ENCODE measurements at places on chromosomes 2 and 18.

DNA sequence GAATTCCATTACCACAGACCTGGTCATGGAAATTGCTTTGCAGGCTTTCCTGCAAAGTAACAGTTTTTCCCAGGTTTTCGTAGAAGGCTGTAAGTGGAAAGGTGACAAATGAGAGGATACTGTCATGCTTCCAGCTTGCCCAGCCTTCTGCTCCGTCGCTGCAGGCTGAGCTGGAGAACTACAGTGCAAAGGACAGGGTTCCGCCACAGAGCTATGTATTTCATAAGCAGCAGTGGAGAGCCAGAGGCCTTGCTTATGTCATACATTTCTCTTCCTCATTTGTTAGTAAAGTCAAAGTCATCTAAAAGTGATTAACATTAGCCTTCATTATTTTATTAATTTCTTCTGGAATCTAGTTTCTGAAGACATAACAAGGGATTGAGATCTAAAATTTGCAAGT is 72.9 kb upstream of the RBM44 start:
- no peak for DNase-seq

DNA sequence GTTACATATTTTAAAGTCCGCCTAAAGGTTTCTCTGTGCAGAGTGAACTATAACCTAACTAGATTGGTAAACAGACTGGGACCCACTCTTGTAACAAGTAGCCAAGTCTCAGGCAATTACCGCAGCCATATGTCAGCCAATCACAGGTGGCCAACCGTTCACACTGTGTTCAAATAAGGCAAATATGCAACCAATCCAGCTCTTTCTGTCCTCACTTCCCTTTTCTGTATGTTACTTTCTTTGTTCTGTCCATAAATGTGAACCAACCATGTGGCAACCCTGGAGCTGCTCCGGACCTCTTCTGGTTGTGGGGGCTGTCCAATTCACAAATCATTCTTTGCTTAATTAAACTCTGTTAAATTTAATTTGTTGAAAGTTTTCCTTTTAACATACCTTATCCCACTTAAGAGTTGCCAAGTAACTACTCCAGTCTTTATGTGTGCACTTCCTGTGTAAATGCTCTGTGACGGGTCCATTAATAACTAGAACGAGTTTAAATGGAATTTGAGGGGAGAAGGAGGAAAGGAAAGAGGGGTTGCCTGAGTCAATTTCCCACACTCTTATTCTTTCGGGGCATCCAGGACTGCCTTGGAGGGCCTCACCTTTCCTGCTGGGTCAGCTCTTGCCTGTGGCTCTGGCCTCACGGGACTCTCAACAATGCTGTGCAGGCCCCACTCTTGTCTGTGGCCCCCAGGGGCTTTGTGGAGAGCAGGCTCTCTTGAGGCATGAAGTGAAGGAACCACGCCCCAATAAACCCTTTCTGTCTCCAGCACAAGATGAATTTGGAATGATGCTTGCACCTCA is 6.6 kb upstream of the RPL37A start:
- DNase-seq = no peak

GRCh38 chr18:29488617-29489016 is 1311.7 kb upstream of the CDH2 start:
- no peak for DNase-seq

DNA sequence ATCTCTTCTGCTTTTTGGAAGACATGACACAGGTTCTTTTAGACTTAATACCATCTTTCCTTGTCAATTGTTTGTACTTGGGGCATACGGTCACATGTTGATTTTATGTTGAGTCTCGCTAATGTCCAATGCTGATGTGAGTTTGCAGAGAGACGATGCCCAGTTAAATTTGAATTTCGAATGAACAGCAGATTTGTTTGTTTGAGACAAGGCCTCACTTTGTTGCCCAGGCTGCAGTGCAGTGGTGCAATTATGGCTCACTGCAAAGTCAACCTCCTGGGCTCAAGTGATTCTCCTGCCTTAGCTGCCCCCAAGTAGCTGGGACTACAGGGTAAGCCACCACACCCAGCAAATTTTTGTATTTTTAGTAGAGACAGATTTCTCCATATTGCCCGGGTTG is 473.5 kb downstream of the RIT2 start:
- no peak for DNase-seq

DNA sequence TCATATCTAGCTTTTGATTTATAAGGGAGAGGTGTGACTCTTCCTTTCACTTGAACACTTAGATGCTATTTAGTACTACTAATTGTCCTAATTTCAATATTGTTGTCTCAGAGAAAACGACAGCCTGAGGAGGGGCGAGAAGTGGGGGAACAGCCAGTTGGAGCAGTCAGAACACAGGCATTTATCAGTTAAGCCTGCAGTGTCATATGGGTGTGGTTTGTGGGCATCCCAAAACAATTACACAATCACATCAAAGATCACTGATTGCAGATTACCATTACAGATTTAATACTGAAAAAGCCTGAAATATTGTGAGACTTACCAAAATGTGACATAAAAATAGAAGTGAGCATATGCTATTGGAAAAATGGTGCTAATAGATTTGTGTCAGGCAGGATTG is 15.8 kb downstream of the TMEM131 start:
- DNase-seq = no peak

GRCh38 chr18:79583984-79584401 is 95.6 kb upstream of the CTDP1 start:
- DNase-seq = no peak

- peak; percentile 23 for DNase-seq
These were observed 47.2 kb upstream of the ZNG1B start for GRCh38 chr2:113390124-113390849.

GRCh38 chr2:217801711-217802110 is 201.1 kb downstream of the TNS1 start:
- no peak for DNase-seq

GRCh38 chr2:162111958-162112850 is 38.2 kb upstream of the DPP4 start:
- DNase-seq = no peak

GRCh38 chr2:108182489-108182888 is 57.3 kb upstream of the SULT1C3 start:
- DNase-seq = no peak

DNA sequence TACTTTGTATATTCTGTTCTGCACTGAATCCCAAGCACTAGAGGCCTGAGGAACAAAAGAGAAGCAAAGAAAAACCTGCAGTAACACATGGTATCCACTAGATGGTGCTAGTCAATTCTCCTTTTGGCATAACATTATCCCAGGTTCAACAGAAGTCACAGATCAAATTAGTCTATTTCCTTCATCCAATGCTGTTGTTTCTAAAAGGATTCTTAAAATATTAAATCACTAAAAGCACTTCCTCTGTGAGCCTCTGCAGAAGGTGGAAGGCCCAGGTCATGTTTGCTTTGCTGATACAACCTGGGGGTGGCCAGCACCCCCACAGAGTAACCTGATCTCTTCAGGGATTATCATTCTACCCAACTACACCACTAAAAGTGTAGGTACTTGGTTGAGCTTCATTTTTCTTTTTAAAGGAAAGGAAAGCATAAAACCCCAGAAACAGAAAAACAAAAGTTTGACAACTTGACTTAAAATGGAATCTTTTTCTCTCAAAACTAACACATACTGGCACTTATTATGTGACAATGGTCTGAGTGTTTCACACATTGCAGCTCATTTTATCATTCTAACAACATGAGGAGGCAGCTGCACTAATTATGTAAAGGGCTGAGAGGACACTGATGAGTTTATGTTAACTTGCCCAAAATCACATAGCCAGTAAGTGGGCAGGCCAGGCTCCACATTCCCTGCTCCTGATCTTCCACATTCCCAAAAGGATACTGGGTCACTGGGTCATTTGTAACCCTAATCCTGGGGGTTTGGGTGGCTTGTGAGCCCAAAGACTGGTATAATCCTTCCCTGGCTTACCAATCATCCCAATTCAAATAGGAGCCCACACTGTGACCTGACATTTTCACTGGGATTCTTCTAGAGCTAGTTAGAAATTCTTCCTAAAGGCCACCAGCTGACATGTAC is 66.8 kb upstream of the DNER start:
- DNase-seq = no peak

DNA sequence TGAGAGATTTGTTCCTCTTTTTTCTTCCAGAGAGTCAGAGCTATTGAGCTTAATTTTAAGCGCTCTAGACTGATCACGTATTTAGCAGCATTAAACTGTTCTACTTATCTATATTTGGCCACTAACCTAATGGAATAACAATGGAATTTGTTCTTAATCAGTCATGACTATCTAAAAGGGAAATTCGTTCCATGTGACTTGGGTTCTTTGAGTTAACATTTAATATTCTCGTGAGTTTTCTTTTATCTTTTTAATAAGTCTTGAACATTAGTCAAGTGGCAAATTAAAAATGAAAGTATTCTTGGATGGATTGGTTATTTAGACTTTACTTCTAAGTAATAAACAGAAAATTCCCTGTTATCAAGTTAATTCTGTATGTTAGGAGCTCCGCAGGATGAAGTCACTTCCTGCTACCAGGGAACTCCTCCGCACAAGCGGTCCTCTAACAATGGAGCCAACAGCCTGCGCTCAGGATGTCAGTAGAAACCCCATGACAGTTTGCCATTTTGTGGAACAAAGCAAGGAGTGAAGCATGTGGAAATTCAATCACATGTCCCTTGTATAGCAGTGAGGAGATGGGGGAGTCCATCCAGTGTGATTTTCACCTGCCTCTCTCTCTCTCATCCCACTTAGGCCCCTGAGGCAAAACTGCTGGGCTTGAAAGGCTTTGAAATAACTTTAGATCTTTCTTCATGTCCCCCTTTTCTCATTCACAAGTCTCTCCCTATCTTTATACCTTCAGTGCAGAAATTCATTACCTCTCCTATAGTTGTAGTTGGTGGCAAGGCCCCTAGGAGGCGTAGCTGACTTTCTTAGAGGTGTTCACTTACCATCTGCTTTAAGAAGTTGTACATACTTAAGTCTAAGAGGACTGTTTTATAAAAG is 138.1 kb downstream of the WDR7 start:
- no peak for DNase-seq
